ENCODE measurements at places on chromosomes 2 and 18.

- peak; percentile 72 for DNase-seq
These were observed 35.1 kb upstream of the SLC14A1 start for GRCh38 chr18:45688833-45689232.

- no peak for DNase-seq
These were observed 126.4 kb downstream of the TXNL1 start for GRCh38 chr18:56511996-56512395.

DNA sequence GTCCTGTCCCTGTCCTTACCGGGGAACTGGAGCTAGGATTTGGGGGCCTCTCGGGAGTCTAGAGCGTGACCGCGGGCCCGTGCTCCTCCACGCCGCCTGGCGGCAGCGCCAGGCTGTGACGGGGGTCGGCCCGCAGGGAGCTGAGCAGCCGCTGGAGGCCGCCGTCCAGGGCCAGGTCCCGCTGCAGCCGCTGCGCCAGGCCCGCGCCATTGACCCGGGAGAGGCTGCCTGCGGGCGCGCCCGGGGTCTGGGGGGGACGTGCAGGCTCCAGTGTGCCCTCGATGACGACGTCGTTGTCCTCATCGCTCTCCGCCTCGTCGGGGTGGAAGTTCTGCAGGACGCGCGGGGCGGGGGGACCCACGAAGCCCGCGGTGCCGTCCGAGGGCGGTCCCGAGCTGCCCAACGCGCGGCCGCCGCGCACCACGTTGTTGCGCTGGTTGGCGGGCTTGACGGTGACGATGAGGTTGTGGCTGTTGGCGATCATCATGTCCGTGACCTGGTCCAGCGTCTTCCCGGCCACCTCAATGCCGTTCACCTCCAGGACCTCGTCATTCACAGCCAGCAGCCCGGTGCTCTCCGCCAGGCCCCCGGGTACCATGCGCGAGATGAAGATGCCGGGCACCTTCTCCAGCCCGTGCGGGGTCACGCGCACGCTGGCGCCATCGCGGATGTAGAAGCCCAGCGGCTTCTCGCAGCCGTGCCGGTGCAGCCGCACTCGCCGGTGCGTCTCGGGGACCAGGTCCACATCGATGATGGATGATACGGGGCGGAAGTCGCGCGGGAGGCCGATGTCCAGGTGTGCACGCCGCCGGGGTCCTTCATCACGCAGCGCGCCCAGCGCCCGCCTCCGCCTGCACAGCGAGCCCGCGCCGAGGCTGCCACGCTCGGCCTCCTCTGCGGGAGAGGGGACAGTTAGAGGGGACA lies 50.9 kb downstream of the ADNP2 start:
- DNase-seq: peak; percentile 61

DNA sequence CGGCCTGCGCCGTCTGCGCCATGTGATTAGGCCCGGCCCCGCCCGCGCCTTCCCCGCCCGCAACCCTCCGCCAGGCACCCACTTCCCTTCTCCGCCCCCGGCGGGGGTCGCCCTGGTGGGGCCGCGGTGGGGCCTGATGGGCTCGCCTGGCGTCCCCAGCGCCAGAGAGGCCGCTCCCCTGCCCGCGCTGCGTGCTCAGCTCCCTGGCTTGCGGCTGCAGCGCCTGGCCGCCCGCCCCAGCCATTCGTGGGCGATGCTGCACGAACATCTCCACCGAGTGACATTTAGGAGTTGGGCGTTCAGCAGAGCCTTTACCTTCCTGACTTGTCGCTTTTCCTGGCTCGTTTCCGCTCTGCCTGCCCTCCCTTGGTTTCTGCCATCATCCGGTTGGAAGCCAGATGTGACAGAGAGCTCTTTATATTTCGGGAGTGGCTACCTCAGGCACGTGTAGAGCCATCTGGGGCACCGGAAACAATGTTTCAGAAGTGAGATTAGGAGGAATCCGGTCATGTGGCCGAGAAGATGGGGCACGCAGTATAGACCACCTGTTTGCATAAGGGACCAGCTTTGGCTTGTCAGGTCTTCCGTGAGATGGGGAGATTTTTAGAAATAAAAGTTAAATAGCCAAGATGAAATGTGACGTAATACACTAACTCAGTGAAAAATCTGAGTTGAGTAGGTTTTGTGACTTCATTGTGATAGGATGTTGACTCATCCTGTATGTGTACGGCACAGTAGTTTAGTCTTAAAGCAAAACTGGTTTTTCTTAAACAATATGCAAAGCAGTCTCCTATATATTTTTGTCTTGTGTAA lies 1.2 kb downstream of the GLS start:
- DNase-seq: peak; percentile 86

DNA sequence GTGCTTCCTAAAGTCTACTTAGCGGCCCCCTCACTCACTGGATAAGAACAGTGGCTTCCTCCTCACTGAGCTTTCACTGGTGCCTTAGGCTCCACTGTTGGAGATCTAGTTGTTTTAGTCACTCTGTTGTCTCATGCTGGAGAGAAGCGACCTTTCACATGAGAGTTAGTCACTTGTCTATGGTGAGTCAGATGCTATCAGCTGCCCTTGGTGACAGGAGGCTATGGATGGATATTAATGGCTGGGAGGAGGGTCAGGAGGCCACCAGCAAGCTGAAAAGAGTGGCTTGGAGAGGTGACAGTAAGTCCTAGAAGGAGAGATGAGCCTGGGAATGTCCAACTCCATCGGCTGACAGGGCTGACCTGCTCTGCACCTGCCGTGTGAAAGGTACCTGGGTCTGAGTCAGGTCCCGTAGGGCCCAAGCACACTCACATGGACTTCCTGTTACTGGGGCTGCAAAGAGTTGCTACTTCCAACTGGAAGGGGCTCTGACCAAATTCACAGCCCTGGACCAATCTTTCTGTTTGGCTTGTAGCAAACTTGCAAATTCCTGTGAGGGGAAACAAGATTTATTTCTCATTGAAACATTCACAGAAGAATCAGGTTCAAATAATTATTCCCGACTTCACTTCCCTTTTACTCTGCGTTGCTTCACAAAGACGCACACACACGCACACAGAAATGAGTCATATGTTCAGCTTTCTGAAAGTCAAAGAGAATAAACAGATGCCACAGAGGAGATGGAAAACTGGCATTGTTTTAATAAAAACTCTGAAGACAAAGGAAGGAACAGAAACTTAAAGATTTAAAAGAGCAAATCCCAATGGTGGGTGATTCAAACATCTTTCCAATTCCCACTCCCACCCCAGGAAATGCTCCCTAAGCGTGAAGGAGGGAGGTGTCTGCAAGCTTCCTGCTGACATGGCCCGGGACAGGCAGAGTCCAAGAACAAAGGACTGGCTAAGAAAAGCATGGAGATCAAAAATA lies 203.5 kb upstream of the TWIST2 start:
- peak; percentile 8 for DNase-seq

DNA sequence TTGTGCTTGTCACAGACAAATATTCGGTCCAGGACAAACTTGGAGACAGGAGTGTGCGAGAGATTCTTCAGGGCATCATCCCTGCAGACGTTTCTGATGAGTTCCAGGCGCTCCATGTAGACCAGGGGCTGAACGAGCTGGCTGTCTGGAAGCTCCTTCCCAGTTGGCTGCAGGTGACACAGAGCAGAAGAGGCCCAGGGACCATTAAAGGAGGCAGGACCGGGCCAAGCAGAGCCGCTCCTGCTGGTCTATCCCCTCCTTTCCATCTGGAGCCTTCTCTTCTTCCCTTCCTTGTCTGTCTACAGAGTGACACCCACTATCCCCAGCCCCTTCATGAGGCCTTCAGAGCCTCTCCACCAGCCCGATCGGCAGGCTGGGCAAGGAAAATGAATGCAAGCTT lies 19.5 kb downstream of the CHST10 start:
- DNase-seq: no peak

DNA sequence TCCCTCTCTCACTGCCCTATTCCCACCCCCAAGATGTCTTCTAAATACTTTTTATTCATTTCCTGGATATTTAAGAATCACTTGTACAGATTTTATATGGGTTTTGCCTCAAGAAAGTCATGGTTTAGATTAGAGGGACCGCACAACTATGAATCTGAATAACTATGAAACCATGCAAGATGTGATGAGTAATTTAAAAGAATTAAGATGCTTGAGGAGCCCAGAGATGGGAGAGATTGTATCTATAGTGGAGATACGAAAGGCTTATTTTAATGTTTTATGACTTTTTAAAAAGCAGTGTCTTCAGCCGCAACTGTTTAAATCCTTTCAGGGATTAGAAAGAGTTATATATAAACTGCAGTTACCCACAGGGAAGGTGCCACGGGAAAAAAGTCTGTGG lies 324.1 kb downstream of the LPIN1 start:
- DNase-seq: no peak

DNA sequence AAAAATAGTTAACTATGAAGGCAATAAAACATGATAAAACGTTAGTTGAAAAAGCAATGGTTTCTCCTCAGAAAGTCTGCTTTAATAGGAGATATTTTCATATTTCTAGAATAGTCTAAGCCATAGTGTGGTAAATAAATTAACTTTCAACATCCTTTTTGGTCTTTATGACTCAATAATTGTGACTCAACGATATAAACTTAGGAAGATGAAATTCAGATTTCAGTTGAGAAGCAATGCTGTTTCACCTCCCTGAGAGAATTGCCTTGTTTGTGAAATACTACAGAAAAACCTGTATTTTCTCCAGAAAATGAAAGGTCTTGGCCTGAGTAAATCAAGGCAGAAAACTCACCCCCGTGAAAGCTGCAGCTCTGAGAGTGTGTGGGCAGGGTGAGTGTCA lies 166.9 kb downstream of the ETAA1 start:
- DNase-seq: no peak

- no peak for DNase-seq
These were observed 36.5 kb downstream of the COLEC12 start for GRCh38 chr18:463827-464541.

DNA sequence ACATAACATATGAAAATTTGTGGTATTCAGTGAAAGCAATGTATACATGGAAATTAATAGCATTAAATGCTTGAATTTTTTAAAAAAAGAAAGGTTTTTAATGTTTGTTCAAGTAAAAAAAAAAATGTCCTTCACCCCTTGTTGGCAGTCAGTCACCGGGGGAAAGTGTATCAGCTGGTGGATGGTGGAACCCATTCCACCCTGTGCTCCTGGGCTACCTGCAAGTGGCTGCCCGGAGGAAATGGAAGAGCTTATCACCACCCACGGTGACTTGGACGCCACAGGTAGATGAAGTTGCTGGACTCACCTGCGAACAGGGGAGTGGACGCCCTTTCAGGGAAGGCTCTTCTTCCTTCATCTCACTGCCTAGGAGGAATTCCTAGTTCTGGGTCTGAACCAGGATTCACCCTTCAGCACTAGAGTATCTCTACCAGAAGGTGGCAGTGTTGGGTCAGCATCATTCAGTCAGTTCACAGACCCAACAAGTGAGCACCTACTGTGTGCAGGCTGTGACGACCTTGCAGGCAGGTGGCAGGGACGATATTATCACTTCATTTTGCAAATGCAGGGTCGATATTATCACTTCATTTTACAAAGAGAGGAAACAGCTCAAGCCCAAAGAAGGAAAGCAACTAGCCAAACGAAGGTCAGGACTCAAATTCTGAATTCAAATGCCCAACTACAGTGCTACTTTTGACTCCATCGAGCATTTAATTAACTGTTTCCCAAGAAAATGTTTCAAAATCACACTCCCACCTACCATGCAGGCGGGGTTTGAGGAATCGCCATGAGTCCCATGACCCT lies 35.8 kb downstream of the CIB4 start:
- DNase-seq: peak; percentile 40

GRCh38 chr2:142603759-142604158 lies 273.7 kb upstream of the KYNU start:
- no peak for DNase-seq

DNA sequence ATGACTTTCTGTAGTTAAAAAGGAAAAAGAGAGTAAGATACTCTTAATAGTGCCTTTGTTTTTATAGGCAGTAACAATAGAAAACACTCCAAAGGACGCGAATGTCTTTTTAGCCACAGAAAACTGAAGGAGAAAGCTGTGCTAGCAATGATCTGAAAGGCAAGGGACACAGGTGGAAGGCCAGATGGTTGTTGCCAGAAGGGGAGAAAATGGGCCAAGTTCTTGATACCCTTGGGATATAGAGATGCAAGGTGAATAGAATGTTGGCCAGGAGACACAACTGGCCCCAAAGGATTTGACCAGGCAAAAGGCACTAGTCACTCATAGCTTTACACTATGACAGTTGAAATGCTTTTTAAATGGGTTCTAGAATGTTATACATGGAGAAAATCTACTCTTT lies 180.0 kb downstream of the NRXN1 start:
- DNase-seq: no peak

DNA sequence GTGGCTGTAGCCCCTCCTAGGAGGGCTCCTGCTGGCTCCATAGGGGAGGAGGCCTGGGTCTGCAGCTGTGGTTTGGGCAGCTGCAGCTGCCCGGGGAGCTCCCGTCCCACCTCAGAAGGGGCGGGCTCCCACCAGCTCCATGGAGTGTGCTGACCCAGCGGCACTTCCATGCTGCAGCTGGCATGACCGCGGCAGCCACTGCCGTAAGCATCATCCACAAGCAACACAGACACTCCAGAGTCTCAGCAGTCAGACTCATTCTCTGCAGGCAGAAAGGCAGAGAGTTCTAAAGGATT lies 660.1 kb upstream of the RAB6C start:
- no peak for DNase-seq
